ENCODE measurements at places on chromosomes 2 and 18.

DNA sequence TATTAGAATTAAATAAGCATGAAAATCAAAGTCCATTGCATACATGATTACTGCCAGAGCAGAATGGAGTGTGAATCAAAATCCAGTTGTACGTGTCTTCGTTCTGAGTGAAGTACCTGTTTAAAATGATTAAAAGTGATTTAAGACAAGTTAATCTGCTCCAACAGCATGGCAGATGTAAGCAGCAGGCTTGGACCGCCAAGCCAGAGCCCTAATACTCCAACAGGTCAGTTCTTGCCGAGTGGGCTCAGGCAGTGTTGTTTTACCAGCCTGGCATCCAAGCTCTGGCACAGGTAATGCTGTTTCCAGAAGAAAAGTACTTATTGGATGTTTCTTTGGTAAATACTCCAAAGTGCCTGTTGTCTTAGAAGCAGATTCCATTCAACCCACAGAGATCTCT lies 171.4 kb upstream of the EPAS1 start:
- DNase-seq, result no peak

DNA sequence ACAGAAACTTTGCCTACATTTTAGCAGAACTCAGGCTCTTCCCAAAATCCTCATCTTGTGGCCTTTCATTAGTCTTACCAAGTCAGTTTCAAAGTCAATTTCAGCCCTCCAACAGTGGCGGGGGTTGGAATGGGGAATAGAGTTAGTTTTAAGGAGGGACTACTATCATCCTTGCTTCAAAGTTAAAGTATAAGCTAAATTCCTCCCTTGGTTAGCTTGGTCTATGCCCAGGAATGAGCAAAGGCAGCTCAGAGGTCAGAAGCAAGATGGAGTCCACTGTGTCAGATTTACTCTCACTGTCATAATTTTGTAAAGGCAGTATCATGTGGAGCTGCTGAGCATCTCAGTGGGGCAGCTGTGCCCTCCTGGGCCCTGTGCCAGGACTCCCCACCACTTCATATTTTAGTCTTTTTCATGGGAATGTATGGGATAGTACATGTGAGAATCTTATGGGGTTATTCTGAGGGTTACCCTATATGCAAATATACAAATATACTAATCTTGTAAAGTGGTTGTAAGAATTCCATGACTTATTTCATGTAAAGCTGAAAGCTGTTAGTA lies 145.2 kb upstream of the MMADHC start:
- no peak for DNase-seq

- no peak for DNase-seq
Observed at GRCh38 chr2:123640685-123641335, 384.3 kb upstream of the CNTNAP5 start.

DNA sequence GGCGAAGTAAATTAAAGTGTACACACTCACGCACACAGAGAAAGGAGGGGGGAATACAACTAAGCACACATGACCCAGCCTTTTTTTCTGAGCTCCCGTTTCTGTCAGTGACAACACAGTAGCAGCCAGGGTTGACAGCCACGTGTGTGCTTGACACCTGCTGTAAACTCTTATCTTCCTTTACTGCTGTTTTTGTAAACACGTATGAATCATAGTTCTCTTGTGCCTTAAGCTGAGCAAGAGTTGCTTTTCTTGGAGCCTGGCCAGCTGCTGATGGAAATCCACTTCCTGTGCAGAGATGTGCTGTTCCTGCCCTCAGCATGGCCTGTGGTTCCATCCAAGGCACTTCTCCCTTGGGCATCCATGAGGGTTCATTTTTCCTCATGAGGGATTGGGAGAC lies 561.9 kb downstream of the GALR1 start:
- no peak for DNase-seq

DNA sequence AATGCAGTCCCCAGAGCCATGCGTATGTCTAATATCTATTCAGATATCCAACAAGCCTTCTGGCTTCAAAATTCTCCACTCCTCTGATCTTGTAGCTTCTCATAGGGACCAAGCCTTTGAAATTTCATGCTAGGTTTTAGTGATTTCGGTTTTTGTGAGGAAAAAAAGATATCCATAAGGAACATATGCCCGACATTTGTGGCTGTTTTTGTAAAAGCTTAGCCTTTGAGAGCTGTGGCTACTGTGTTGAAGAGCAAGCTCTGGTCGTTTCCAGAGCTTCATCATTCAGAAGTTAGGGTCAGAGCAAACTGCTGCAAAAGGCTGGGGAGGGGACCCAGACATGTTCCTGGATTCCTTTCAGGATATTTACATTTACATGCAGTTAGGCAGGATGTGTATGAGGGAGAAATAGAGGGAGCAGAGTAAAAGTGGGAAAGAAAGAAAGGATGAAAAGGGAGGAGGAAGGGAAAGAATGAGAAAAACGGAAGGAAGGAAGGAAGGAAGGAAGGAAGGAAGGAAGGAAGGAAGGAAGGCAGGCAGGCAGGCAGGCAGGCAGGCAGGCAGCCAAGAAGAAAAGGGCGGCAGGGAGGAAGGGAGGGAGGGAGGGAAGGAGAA lies 70.2 kb downstream of the NCKAP5 start:
- DNase-seq, result no peak

DNA sequence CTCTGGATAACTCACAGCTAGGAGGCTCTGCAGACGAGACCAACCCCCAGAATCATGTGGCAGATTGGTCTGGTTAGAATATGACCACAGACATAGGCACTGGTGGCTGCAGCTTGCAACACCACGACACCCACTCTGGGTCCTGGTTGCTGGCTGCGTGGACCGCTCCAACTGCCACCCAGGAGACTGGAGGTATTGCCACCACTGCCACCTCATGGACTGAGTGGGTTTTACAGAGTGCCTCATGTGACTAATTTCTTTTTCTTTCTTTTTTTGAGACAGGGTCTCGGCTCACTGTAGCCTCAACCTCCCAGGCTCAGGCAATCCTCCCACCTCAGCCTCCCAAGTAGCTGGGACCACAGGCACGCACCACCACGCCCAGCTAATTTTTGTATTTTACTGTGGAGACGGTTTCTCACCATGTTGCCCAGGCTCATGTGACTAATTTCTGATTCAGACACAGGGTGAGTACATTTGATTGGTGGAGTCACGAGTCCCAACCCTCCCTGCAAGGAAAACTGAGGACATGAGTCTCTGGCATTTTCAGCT lies 29.9 kb upstream of the NT5DC4 start:
- peak; percentile 48 for DNase-seq

GRCh38 chr2:221533299-221533698 lies 38.8 kb downstream of the EPHA4 start:
- DNase-seq, result no peak

DNA sequence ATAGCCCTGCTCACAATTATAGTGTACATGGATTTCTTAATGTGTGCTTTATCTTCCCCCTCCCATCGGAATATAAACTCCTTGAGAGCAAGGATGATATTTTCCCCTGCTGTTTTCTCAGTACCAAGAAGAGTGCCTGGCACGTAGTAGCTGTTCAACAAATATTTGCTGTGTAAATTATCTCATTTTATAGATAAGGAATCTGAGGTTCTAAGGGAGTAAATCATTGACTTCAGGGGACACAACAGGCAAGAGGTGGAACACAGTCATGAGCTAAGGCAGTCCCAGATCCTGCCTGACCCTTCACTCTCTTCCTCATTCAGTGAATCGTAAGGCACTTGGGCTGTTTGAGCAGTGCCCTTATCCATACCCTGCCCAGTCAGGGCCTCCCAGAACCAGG lies 187.3 kb upstream of the TNP1 start:
- no peak for DNase-seq

DNA sequence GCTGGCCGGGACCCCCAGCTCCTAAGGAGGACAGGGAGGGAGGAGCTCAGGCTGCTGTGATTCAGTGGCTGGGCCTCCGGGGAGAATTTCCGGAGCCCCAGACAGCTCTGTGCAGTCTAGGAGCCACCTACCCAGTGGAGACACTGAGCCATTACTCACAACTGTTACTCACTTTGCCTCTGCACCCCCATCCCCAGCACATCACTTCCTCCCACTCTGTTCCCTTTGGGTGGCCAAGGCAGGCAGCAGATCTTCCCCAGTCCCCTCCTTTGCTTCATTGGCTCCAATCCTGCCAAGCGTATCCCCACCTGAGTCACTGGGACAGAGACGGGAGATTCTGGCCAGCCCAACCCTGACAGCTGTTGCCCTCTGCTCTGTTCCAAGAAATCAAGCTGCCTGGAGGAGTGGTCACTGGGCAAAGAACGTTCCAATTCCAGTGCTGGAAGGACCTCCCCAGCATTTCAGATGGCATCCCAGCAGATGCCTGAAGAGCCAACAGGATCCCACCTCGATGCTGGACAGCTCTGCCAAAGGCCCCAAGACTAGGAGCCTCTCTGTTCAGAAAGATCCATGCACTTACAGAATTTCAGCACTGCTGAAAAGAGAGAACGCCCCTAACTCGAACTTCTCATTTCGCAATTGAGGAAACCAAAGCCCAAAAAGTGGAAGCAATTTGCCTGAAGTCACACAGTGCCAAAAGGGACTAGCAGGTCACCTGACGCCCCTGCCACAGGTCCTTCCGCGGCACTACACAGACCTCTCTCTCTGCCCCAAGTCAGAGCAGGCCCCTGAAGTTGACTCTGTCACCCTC lies 68.3 kb downstream of the TNS1 start:
- no peak for DNase-seq

DNA sequence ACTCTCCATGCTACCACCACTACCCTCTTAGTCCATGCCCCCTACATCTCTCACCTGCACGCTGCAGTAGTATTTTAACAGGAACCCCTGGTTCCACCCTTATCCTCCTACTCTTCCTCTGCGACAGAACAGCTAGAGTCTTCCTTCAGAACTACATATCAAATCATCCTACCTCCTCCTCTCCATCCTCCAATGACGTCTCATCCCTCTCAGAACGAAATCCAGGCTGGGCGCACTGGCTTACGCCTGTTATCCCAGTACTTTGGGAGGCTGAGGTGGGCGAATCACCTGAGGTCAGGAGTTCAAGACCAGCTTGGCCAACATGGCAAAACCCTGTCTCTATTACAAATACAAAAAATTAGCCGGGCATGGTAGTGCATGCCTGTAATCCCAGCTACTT lies 10.3 kb upstream of the KIF3C start:
- no peak for DNase-seq

DNA sequence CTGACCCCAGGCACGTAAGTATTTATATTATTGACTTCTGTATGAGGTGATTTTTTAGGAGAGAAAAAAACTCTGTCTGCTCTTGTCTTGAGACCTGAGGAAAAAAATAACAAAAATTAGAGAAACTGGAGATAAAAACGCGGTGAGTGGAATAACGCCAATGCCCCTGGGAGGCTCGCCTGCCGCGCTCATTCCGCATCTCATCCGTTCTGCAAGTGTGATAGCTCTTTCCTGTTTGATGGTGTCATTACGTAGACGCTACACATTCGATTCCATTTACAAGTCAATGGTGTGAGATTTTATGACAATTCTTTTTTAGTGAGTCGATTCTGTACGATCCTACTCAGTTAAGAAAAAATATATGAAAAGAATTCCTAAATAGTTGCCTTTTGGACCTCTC lies 194.3 kb upstream of the SMIM21 start:
- no peak for DNase-seq

DNA sequence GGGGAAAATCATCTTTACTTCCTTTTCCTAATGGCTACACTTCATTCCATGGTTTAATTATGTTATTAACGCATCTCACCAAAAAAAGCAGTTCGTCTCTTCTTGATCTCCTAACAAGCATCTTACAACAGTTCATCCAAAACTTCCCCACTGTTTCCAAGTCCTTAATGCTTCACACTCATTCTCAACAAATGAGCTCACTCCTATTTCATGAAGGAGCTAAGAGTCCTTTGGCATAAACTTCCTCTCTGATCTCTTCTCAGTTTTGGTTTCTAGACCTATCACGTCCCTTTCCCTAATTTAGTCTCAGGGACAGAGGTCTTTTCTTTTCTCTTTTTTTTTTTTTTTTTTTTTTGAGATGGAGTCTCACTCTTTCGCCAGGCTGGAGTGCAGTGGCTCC lies 205.9 kb upstream of the SLC39A10 start:
- DNase-seq, result no peak

GRCh38 chr2:119432851-119433522 lies 1.3 kb downstream of the TMEM37 start:
- DNase-seq, result no peak

GRCh38 chr2:207258263-207258991 lies 92.7 kb upstream of the KLF7 start:
- peak; percentile 50 for DNase-seq

GRCh38 chr18:77114415-77115191 lies 18.0 kb downstream of the MBP start:
- no peak for DNase-seq

- no peak for DNase-seq
Observed at GRCh38 chr2:39949131-39949530, 170.1 kb upstream of the THUMPD2 start.

DNA sequence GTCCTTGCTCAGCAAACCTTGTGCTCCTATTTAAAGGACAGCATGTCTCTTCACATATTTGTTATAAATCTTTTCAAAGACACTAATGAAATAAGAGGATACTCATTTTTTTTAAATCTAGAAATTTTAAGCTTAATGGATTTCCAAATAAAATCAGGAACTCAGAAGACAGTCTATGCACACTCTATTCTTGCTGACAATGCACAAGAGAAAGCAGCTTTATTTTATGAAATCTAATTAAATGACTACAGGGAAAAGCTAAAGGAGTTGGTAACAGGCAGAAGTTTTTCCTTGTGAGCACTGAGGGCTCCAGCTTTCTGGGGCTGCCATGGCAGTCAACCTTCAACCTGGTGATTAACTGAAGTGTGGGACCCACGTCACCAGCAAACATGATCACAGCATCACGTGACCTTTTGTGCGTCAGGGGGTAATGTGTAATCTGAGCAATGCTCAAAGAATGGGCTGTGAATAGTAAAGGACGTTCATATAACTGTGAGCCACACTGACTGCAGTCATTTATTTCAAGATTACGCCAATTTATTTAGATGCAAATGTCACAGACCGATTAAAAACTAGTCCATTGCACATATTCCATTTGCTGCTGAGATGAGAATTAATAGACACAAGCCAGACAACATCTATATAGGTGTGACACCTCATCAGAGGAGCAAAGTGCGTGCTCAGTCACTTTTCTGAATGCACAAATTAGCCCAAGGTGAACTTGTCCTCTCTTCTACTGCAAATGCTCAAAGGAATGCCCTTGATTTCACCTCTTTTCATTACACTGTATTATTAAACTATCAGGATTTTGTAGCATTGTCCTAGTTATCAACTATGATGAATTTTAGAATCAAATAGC lies 11.6 kb upstream of the DNER start:
- DNase-seq, result no peak

DNA sequence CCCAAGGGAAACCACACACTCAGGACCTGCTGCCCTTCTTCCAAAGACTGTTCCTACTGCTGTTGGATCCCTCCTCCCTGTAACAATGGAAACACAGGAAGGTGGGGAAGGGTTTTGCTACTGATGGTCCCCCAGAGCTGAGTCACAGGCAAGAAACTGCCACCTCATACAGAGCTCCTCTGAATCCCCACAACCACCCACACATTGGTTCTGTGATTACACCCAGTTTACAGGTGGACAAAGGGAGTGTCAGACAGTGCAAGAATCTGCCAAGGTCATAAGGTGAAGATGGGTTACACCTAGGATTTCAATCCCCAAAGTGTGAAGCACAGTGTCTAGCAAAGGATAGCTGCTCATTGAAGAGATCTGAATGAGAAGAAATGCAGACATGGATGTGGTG lies 141.7 kb upstream of the LMAN1 start:
- DNase-seq, result no peak

- DNase-seq, result no peak
Observed at GRCh38 chr2:31271851-31272267, 37.9 kb downstream of the EHD3 start.
